ENCODE measurements at places on chromosomes 1 and 21. TPM values are rescaled to one million over a fixed set of nuclear protein-coding genes. Genes with fewer than 3 reads are reported as not detected.

DNA sequence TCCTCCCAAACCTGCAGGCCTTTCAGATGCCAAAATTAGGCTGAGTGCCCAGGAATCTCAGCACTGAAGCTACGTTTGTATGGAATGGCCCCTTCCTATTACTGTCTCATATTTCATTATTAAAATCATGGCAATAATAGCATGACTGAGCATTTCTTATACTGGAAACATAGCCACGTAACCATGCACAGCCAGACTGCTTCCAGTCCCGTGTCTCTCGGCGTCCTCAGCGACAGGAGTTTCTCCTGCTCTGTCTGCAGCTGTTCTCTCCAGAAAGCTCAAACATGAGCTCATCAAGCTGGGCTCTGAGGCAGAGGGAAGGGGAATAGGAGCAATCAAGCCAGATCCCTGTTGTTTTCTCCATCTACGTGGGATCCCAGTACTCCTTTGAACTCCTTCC, 104.0 kb downstream of the CDC7 start:
- H3K27ac ChIP-seq = no peak overlapping the region
- no peak overlapping the region for H3K4me3 ChIP-seq
- no peaks in the 10 kb centered on the region for H3K4me1 ChIP-seq

GRCh38 chr1:150194381-150195031, 41.4 kb downstream of the ANP32E start:
- DNase-seq = no peak
- H3K4me1 ChIP-seq = no peaks in the 10 kb centered on the region
- H3K27ac ChIP-seq = no peak overlapping the region
- no peaks in the 10 kb centered on the region for H3K27me3 ChIP-seq
- no peak overlapping the region for H3K4me3 ChIP-seq
- H3K36me3 ChIP-seq = no peaks in the 10 kb centered on the region

Gene ASCL5
- total RNA-seq = 1.6 TPM

Gene DCST1
- not detected for total RNA-seq

GRCh38 chr1:3659093-3659492, 6.8 kb downstream of the TP73 start:
- DNase-seq = no peak
- H3K4me3 ChIP-seq = no peak overlapping the region
- H3K36me3 ChIP-seq = no peaks in the 10 kb centered on the region
- no peaks in the 10 kb centered on the region for H3K27me3 ChIP-seq
- H3K27ac ChIP-seq = no peak overlapping the region
- H3K4me1 ChIP-seq = no peaks in the 10 kb centered on the region

DNA sequence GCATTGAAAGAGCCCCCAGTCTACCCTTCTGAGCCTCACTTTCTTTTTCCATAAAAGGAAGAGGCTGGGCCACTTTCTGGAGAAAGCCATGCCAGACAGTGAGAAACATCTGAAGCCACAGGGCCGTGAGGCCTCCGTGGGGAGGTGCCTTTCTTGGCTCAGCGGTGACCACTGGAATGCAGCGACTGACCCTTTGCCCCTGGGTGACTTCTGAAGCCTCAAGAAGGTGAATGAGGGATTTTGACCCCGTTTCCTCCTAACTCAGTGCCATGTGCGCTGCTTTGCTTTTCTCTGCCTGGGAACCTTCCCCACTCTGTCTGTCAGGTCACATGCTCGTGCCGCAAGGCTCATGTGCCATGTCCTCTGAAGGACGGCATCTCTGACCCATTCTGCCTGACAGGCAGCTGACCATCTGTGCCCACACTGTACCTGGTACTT, 44.7 kb upstream of the A3GALT2 start:
- no peaks in the 10 kb centered on the region for H3K27me3 ChIP-seq
- H3K4me1 ChIP-seq = peaks cover 16% of the 10 kb centered on the region
- no peaks in the 10 kb centered on the region for H3K36me3 ChIP-seq

DNA sequence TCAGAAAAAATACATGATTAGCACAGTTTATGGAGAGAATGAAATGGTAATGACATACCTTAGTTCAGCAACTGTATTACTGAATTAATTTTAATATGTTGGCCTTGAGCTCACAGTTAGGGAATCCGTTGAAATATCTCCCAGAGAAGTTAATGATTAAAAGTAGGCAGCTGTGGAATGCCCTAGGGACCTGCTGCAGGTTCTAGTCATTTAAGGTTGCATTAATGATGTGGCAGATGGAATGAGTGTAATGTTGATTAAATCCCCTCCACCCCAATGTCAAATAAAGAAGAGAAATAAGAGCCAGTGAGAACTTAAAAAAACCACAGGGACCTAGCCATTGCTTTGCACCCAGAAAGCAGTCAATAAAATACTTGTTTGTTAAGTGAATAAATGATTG, 40.3 kb upstream of the TRIM45 start:
- H3K36me3 ChIP-seq = no peaks in the 10 kb centered on the region
- H3K4me3 ChIP-seq = no peak overlapping the region
- H3K27me3 ChIP-seq = no peaks in the 10 kb centered on the region
- no peak for DNase-seq
- H3K4me1 ChIP-seq = peaks cover 32% of the 10 kb centered on the region

- no peak overlapping the region for H3K4me3 ChIP-seq
- no peak for DNase-seq
- H3K36me3 ChIP-seq = no peaks in the 10 kb centered on the region
- no peaks in the 10 kb centered on the region for H3K27me3 ChIP-seq
- no peaks in the 10 kb centered on the region for H3K4me1 ChIP-seq
These were observed 15.8 kb downstream of the GADD45A start for GRCh38 chr1:67700692-67701410.
